Daoy (cell line): ENCODE measurements at places on chromosomes 1 and 21. TPM values are rescaled to one million over a fixed set of nuclear protein-coding genes. Genes with fewer than 3 reads are reported as not detected.

A3GALT2 gene
- total RNA-seq, result not detected in 2 replicates

KIAA0040 gene
- 4.7 TPM in 2 replicates for total RNA-seq

OXCT2 gene
- total RNA-seq, result 2.9 and 3.8 TPM in 2 replicates

HSD3B2 gene
- total RNA-seq, result not detected in 2 replicates

LAMB3 gene
- total RNA-seq, result 5.7 and 7.8 TPM in 2 replicates

DNA sequence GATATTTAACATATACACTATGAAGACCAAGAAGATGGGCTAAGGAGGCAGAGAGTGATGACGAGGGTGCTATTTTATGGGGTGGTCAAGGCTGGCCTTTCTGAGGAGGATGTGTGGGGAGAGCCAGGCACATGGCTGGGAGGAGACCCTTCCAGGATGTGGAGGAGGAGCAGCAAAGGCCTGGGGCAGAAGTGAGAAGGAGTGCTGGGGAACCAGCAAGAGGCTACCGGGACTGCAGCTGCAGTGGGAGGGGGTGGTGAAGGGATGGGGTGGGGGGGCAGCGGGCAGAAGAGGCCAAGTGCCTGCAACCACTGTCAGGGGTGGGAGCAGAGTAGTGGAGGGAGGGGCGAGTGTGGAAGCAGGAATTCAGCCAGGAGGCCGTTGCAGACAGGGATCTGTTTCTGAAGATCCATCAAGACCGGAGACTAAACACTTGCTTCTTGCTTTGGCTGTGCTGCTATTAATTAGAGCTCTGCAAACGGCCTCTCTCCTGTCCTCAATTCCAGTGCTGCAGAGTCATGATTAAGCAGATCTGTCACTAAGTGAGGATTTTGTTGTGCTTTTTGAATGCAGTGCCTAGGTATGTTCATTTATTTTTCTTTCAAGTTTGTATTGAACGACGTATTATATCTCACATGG, 89.9 kb downstream of the IER5 start:
- no peak for DNase-seq

GRCh38 chr1:76330991-76331603, 256.6 kb downstream of the ST6GALNAC3 start:
- DNase-seq, result peak; percentile 69

DNA sequence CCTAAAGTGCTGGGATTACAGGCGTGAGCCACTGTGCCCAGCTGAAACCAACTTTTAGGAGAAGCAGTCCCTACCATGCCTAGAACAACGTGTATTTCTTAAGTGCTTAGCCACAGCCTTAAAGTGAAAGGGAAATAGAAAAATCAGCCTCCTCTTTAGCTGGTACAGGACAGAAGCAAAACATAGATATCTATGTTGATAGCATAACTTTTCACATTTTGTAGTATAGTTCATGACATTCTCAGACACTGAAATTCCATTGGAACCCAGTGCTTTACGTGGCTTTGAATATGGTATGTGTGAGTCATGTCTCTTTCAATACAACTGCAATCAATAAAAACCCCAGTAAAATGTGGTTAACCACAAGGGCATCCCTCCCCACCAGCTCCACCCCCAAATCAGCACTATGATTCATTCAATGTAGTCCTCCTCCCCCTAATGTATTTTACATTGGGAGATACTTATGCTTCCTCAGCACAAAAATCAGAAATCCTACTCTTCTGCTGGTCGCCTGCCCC, 32.1 kb downstream of the TGFB2 start:
- DNase-seq, result peak; percentile 93

- no peak for DNase-seq
These were observed 23.8 kb downstream of the CD244 start for GRCh38 chr1:160838888-160839287.

DNA sequence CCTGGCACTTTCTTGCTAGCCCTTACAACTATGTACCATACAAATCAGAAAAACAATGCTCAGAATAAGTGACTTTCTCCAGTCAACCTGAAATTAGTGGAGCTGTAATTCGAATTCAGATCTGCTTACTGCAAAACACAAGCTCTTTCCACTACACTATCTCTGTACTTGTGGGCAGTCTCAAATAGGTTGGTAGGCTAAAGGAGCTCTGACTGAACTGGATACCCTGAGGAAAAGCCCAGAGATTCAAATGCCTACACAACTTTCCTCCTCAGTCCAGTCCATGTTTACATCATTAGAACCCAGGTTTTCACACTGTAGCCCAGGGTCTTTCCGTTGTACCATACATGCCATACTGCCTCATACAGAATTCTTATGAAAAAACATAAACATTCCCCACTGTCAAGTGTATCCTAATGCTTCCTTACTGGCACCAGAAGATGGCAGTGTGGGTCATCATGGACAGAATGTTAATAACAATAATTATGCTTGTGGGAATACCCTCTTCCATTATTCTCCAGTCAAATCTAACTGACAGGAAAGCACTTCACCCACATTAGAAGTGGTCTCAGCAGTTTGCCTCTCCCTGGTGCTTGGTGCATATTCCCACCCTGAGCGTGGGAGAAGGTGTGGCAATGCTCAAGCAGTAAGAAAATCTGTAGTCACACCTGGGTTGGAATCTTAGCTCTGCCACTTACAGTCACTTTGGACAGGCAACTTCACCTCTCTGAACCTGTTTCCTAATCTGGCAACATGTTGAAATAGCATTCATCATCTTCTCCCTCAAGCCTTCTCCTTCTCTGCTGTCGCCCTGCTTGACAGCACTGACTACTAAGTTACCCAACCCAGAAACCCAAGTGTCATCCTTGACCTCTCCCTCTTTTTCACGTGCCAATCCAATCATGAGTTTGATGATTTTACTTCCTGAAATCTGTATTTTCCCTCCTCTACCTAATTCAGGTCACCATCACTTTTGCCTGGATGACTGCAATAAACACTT, 14.4 kb upstream of the ZFYVE9 start:
- peak; percentile 64 for DNase-seq

GRCh38 chr1:110185181-110185580, 24.9 kb upstream of the KCNC4 start:
- DNase-seq, result no peak

DNA sequence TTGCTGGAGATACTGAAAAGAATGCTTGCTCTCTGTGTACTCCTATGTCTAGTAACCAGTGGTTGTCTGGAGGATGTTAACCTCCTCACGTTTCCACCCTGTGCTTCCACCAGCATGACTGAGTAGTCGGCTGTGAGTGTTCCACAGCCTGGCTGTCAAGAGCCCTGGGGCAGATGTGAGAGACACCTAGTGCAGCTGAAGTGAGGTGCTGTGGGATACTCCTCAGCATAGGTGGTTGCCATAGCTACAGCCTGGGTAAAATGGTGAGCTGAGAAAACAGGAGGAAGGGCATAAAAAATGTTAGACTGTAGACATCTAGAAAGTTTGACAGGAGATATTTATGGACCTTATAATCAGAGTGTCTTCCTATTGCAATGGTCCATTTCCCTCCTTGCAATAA, 15.8 kb downstream of the IVL start:
- no peak for DNase-seq

DNA sequence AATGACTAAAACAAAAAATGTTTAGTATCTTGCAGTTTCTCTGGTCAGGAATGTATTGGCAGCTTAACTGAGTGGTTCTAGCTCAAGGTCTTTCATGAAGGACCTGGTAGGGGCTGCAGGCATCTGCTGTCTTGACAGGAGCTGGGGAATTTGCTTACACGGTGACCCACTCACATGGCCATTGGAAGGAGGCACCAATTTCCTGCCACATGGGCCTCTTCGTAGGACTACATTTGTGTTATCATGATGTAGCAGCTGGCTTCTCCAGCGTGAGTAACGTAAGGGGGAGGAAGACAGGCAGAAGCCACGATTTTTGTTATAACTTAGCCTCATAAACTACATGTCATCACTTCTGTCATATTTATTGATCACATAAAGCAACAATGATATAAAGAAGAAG, 376.3 kb downstream of the AMY1C start:
- DNase-seq, result no peak
